ENCODE measurements at places on chromosomes 3 and 15.

DNA sequence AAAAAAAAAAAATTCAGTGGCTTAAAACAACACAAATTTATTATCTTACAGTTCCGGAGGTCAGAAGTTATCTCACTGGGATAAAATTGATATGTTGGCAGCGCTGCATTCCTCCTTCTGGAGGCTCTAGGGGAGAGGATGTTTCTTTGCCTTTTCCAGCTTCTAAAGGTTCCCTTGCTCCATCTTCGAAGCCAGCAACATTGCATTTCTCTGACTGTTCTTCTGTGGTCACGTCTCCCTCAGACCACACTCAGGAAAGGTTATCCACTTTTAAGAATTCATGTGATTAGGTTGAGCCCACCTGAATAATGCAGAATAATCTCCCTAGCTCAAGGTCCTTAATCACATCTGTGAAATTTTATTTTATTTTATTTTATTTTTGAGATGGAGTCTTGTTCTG, 23.4 kb upstream of the ACAP2 start:
- no peak for DNase-seq

- DNase-seq = no peak
These were observed 14.4 kb downstream of the RTP1 start for GRCh38 chr3:187211532-187212195.

DNA sequence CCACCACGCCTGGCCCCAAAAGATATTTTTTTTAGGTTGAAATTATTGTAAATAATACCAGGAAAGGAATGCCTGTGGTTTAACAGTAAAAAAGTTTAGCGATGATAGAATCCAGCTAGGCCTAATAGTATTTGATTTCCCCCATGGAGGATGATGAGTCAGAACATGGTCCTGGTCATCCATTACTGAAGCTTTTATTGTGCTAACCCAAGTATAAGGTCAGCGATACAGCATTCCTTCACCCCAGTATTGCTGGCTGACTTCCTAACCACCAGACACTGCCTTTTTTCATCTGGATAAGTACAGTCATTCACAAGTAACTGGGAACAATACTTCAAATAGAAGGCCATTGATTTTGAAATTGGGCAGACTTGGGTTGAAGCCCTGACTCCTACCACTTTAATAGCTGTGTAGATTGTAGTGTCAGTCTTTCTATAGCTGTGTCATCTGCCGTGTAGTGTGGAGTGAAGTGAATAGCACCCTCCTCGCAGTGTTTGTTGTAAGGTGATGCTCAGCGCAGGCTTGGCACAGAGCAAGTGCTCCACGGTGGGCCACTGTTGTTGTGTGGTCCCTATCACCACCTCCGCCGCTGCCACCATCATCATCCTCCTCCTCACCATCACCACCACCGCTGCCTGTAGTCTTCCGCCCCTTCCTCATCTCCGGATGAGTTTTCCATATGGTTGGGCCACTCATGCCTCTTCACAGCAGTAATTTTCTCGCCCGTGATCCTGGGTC, 436.0 kb upstream of the TPM1 start:
- DNase-seq = no peak

GRCh38 chr3:152100491-152101132, 168.1 kb upstream of the MBNL1 start:
- DNase-seq = no peak

DNA sequence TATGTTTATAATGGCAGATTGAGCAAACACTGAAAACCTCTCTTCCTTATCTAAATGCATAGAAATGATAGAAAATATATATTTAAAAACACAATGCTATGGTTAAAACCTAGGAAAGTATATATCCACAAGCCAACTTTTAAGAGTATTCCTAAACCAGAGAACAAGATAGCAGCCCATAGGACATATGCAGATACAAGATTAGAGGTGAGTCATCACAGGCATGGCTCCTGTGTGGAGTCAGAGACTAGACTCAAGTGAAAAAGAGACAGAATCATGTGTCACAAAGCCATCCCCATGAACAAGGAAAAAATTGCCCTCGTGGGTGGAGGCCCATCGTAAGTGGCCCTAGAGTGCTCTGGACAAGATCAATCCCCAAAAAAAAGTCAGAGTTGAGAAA, 199.4 kb upstream of the PPP2R3A start:
- no peak for DNase-seq

- no peak for DNase-seq
These were observed 90.2 kb upstream of the KCNMB2 start for GRCh38 chr3:178446059-178446458.

GRCh38 chr3:46405301-46406019, 1.4 kb downstream of the CCR5AS start:
- no peak for DNase-seq

- no peak for DNase-seq
These were observed 824.6 kb downstream of the TUSC7 start for GRCh38 chr3:117534138-117534537.

- DNase-seq = no peak
These were observed 16.4 kb downstream of the SRPRB start for GRCh38 chr3:133821767-133822638.

GRCh38 chr15:28037969-28038590, 61.0 kb downstream of the OCA2 start:
- no peak for DNase-seq

DNA sequence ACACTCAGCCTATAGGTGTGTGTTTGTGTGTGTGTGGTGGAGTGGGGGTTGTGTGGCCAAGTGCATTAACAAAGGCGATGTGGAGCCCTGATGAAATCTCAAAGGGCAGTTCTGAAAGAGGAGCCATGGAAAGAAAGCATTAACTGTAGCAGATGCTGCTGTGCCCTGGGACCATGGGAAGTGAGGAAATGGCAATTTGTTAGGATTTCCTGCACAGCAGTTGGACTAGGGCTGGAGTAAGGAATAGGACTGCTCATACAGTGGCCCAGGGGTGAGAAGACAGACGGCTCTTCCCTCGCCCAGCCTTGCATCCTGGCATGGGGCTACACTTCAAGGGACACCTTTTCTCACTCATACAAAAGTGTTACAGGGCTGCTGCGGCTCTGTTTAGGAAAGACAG, 12.3 kb upstream of the ZBTB38 start:
- no peak for DNase-seq

DNA sequence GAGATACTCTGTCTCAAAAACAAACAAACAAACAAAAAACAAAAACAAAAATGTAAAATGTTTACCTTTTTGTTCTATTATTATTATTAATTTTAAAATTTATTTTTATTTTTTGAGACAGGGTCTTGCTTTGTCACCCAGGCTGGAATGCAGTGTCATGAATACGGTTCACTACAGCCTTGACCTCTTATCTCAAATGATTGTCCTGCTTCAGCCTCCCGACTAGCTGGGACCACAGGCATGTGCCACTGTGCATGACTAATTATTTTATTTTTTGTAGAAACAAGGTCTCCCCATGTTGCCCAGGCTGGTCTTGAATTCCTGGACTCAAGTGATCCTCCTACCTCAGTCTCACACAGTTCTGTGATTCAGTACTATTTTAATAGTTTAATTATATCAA, 5.7 kb upstream of the SLC25A26 start:
- no peak for DNase-seq

DNA sequence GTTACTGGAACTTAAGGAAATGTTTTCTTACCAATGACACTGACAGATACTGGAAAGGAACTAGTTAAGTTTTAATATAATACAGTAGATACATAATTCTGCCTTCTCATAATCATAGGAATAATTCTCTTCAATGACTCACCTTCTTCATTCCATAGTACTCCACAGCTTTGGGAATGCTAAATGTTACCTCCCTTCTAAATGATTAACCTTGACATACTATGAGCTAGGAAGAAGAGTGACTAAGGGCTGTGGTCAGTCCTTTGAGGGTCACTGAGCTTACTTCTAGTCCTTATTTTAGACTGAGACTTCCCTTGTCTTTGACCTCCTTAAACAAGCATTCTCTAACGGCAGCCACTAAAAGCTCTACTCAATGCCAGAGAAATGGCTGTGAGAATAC, 69.6 kb upstream of the PPIB start:
- DNase-seq = no peak

DNA sequence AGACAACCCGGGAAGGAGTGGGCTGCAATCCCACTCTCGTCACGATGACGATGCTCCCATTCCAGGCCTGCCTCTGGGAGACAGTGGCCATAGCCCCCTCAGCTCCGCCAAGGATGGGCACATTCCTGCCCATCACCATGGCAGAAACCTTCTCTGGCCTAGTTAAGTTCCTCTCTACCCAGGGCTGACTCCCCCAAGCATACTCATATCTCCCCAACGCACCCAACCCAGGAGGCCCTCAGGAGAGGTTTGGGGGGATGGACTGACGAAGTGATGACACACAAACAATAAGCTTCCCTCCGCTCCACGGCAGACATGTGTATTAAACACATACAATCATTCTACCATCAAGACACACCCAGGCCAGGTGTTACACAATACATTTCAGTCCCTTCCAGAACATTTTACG, 60.1 kb downstream of the VGLL4 start:
- no peak for DNase-seq

DNA sequence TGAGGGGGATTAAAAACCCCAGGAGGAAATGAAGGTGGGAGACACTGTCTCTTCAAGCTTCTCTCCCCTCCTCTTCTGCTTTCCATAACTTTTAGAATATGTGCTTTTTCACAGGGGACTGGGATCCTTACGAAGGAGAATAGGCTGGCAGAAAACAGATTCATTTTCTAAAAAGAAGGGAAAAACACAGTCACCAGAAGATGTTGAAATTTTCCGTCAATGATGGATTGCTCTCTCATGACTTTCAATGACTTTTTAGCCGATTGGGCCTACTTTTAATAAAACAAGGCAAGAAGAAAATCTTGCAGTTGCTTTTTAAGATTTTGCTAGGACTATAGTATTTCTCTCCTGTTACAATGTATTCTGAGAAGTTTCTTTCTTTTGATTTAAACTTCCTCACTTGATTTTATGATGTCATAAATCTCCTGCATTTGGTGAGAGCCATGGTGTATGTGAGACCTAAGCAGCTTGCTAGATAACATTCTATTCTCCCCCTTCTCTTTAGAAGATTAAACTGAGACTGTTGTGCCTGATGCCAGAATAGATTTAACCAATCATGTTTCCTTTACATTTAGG, 241.2 kb downstream of the FEZF2 start:
- DNase-seq = no peak

- no peak for DNase-seq
These were observed 30.7 kb downstream of the CHD2 start for GRCh38 chr15:92930776-92931175.

GRCh38 chr3:47762233-47762632, 19.5 kb downstream of the SMARCC1 start:
- no peak for DNase-seq

DNA sequence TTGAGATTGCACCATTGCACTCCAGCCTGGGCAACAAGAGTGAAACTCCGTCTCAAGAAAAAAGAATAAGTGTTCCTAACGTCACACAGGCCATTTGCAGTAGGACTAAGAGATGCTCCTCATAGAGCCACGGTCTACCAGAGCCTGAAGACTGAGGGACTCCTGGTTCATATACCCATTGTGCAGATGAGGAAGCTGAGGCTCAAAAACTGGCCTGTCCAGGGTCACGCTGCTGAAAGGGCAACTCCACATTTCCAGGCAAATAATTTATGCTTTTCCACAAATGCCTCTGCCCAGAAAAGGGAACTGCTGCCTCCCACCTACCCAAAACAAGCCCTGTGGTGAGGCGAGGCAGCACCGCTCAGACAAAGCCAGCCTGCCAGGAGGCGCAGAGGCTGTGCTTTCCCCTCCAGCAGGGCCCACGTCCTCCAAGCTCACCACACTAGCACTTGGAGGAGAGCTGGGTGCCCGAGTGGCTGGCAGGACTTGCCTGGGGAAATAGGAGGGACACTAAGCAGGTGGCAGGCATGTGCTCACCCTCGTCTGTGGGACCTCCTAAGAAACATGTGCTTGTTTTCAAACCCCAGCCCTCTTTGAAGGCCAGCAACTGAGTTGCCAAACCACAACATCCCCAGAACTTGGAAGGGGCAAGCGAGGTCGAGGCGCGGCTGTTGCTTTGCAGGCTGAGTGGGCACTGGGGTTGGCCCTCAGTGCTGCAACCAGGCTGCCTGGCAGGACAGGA, 195.6 kb downstream of the XXYLT1 start:
- DNase-seq = no peak

GRCh38 chr3:183439515-183439914, 11.1 kb upstream of the MCF2L2 start:
- DNase-seq = no peak

GRCh38 chr15:69700380-69700779, 247.8 kb downstream of the RPLP1 start:
- DNase-seq = no peak

DNA sequence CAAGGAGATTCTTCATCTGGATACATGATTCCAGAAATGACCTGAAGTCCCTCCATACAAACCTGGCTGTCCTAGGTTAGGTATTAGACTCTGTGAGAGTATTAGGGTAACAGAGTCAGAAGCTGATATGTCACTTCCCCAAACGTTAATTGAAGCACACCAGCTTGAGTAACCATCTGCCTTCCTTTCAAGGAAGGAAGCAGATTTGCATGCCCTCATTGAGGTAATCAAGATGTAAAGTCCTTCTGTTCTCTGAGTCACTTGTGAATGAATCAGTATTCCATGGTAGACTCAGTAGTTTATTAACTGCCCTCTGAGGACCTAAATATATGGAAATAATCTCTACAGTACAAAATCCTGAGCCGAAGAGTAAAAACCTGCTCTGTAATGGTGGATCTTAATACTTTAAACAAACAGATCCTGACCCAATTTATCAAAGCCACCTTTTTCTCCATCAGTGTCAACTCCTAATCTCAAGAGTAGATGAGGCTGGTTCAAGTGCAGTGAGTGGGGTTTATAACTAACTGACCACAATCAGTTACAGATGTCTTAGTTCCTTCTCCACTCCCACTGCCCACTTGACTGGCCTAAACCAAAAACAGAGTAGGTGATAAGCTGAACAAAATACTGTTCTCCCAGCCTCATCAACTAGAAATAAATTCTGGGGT, 246.2 kb upstream of the CHRM5 start:
- DNase-seq = no peak

GRCh38 chr15:91694131-91694830, 159.2 kb upstream of the SLCO3A1 start:
- no peak for DNase-seq
